Cortex of kidney (tissue), 1 donor: ENCODE measurements at places on chromosomes 7 and 10.

- no peak for DNase-seq
These were observed 22.7 kb downstream of the NT5C3A start for GRCh38 chr7:33039903-33040292.

DNA sequence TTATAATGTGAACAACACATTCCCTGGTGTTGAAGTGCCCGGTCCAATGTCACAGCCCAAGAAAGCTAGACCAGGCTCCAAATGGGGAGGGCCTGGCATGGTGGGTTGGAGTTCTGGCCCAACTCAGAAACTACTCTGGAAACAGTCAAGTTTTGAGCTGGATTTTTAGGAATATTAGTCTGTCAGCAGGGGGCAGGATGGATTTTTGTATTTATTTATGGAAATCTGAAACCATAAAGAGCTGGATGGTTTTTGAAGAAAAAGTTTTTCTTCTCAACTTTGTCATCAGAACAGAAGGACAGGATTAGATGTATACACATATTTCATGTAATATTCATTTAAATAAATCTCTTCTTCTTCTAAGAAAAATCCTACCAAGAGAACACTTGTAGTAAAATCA lies 97.5 kb downstream of the POU6F2 start:
- DNase-seq: no peak

GRCh38 chr10:59063491-59063890 lies 113.0 kb upstream of the PHYHIPL start:
- no peak for DNase-seq

- DNase-seq: no peak
These were observed 5.9 kb downstream of the KCNIP2 start for GRCh38 chr10:101837748-101838147.

DNA sequence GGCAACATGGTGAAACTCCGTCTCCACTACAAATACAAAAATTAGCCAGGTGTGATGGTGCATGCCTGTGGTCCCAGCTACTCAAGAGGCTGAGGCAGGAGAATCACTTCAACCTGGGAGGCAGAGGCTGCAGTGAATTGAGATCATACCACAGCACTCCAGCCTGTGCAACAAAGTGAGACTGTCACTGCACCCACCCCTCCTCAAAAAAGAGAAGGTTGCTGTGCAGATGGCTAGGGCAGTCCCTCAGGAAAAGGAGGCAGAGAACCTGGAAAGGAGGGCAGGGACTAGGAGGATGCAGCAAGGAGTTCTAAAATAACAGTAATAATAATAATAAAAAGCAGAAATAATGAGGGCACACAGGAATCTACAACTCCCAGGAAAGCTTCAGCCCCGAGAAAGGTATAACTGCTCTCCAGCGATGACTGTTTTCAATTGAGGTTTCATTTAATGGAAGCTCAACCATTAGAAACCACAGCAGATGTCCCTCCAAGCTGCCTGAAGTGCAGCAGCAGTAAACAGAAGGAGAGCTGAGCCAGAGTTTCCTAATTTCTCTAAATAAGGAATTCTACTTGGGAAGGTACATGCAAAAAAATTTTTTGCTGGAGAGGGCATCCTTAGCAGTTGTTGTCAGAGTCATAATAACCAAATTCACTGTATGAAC lies 326.5 kb downstream of the GATA3 start:
- no peak for DNase-seq

GRCh38 chr7:140982508-140982907 lies 32.2 kb downstream of the MRPS33 start:
- DNase-seq: no peak
